ENCODE measurements at places on chromosomes 6 and 20. TPM values are rescaled to one million over a fixed set of nuclear protein-coding genes. Genes with fewer than 3 reads are reported as not detected.

GRCh38 chr6:64411226-64411625 is 775.6 kb downstream of the PHF3 start:
- no peak for DNase-seq

- DNase-seq = peak; percentile 68
Observed at GRCh38 chr20:35767683-35768481, 3.9 kb upstream of the PHF20 start.

DNA sequence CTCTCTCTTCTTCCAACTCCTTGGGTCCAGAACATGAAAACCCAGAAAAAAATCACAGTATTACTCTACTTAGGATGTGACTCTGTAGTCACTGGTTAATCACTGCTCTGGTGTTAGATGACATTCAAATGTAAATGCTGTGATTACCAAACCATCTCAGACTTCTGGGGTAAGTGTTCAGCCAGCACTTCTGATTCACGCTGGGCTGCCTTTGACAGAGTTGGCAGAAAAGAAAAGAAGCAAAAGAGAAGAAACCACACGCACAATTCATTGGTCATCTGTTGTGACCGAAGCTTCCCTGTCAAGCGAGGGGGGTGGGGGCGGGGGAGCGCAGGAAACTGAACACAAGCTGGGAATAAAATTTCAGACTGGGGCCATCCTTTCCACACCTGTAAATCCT is 82.7 kb downstream of the PSMG4 start:
- no peak for DNase-seq

RAD21L1 gene
- total RNA-seq = 0.47 TPM

DNA sequence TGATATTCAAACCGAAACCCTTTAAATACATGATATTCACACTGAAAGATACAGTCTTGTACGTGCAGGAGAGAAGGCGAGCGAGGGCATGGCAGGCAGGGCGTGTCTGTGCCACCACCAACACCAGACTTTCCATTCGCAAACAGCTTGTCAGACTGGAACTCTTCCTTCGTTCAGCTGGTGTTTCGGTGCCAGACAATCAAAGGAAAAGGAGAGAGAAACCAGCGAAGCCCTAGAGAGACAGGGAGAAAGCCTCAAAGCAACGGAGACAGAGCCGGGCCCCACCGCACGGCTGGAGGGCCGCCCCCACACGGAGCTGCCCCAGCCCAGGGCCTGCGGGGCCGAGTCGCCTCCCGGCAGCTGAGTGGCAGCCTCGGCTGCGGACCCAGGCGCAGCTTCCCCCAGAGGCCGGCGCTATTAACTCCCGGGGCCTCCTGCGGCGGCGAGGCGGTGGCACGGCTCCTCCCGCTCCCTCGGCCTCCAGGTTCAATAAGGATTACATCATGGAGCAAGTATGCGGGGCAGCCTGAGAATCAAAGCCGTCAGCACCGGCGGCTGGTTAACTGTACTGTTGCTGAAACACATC is 32.1 kb upstream of the NR2E1 start:
- DNase-seq = peak; percentile 26

MCCD1 gene
- total RNA-seq = not detected

- DNase-seq = no peak
Observed at GRCh38 chr6:14239097-14239496, 121.5 kb downstream of the CD83 start.

RSPH4A gene
- total RNA-seq = not detected

ALDH5A1 gene
- 14.6 TPM for total RNA-seq

DNA sequence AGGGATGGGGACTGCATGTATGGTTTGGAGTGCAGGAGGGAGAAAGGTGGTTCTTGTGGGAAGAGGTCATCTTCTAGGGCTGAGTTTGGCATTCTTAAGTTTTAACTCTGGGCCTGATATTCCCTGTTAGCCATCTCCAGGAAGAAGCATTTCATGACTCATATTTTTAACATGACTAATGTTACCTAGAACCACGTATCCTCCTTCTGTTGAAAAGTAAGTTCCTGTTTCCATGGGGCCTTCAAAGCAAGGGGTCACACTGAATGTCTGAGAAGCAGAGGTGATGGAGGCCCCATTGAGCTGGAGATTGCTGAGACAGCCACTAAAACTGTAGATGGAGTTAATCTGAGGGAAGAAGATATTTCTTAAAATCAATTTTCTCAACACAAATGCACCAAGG is 30.2 kb downstream of the FAM229B start:
- DNase-seq = no peak

DNA sequence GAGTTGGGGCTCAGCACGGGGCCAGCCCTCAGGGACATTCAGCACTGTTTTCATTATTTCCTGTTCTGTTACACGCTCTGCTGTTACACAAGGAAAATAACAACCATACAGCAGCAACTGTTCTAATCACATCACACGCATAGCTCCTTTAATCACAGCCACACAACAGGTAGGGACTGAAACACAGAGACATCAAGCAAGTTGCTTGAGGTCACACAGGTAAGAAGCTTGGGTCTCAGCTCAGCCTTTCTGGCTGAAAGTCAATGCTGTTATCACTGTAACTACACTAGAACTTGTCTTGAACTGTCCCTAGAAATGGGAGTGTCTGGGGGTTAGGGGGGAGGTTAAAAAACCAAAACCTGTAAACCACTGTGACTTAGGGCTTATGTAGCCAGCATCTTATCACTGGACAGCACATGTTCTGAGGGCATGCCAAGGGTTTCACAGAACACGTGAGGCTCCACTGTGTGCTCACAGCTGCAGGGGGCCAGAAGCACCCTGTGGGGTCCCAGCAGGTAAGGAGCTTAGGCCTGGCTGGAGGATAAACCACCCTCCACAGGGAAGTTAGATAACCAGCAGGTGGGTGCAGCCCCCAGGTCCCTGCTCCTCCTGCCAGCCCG is 146.0 kb downstream of the EYA2 start:
- no peak for DNase-seq

- DNase-seq = no peak
Observed at GRCh38 chr6:36920049-36920448, 34.3 kb downstream of the C6orf89 start.

DNA sequence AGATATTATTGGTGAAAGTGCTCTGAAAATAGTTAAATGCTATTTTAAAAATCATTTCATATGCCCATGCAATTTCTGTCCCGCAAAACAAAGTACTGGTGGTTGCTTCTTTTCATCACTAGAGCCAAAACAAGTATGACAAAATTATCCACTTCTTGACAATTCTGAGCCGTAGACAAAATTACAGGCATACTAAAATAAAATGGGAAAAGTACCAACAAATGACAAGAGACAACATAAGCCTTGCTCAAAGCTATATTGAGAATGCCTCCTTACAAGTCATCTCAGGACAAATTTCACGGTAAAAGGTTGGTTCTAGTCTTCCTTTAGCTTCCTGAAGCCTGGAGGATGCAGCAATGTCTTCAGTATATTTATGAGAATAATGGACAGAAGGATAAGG is 28.9 kb downstream of the NDRG3 start:
- DNase-seq = no peak

DNA sequence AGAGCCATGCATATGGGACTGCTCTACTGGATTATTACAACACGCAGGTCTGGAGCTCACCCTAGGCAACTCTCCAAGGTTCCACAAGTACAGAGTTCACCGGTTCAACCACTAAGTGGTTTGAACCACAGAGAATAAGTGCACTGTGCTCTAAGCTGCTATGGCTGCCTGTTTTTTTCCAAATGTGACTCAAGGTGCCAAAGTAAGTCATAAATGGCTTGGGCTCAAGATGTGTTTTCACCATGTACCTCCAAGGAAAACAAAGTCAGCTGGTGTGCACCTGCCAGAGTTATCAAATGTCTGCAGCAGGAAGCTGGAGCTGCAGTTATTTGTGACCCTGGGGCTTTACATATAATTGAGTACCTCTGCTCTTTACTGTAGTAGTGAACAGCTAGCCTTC is 76.7 kb downstream of the PREP start:
- DNase-seq = no peak

- DNase-seq = peak; percentile 30
Observed at GRCh38 chr20:61056627-61057442, 195.2 kb upstream of the CDH4 start.

All from activated naive CD4-positive, alpha-beta T cell treated with anti-CD3 and anti-CD28 coated beads, Interleukin-2, amount 50 U/mL, for 72 hours (primary cell).